Lung microvascular endothelial cell (primary cell): ENCODE measurements at places on chromosomes 16 and 17. TPM values are rescaled to one million over a fixed set of nuclear protein-coding genes. Genes with fewer than 3 reads are reported as not detected.

DNA sequence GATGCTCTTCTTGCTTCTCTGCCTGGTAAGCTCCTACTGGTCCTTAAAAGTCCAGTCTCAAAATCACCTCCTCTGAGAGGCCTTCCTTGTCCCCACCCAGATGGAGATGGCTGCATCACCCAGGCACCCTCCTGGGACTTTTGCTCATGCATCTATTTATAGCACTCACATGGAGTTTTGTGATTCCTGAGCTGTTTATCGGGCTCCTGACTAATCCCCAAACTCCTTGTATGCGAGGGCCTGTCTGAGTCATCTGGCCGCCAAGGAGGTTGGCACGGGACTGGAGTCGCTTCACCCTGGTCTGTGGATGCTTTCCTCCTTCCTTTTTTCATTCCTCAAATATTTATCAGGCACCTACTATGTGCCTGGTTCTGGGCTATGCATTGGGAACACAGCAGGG is 2.3 kb upstream of the MAP2K3 start:
- DNase-seq: peak; percentile 83

- no peak for DNase-seq
These were observed 10.6 kb upstream of the PKMYT1 start for GRCh38 chr16:2990891-2991290.

DNA sequence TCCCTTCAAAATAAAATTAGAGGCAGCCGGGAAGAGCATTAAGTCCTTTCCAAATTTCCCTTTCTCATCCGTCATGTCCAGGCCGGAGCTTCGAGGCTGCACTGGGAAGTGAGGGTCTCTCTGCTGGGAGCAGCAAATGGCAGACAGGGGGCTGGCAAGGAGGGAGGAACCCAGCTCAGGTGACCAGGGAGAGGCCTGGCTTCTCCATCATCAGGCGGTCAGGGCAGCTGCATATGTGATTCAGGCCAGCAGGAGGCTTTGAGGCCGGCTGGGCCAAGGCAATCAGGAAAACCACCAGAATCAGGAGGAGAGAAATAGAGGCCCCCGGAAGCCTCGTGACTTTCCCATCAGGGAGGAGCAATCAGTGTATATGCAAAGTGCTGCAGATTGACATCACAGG is 85.0 kb upstream of the RPL38 start:
- no peak for DNase-seq

GRCh38 chr17:5126719-5127488 is 11.1 kb downstream of the USP6 start:
- no peak for DNase-seq

DNA sequence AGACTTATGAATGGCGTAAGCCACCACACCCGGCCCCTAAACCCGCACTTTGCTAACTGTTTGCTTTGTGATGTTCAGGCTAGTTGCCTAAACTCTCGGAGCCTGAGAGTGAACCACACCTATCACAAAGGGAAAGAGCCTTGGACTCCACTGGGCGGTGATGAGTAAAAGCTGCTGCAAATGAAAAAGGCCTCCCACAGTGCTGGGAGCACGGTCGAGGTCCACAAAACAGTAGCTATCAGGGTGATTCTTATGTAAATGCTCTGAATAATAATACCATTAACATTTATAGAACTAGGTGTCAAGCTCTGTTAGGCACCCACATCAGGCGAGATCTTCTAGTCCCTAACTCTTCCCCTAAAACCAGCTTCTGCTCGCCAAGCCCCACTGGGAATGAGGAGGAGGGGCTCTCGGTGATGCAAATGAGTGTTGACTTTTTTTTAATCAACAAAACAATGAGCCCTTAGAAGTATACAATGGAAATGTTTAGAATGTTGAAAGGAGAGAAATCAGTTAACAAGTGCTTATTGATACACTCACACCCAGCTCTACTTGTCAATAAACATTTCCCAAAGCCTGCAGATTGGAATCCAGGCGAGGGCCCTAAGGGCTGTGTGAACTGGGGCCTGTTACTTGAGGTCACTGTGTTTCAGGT is 19.8 kb downstream of the FBRS start:
- DNase-seq: no peak

- no peak for DNase-seq
These were observed 87.5 kb upstream of the WSB1 start for GRCh38 chr17:27206447-27206846.

GRCh38 chr16:12586701-12587100 is 217.0 kb downstream of the CPPED1 start:
- no peak for DNase-seq

DNA sequence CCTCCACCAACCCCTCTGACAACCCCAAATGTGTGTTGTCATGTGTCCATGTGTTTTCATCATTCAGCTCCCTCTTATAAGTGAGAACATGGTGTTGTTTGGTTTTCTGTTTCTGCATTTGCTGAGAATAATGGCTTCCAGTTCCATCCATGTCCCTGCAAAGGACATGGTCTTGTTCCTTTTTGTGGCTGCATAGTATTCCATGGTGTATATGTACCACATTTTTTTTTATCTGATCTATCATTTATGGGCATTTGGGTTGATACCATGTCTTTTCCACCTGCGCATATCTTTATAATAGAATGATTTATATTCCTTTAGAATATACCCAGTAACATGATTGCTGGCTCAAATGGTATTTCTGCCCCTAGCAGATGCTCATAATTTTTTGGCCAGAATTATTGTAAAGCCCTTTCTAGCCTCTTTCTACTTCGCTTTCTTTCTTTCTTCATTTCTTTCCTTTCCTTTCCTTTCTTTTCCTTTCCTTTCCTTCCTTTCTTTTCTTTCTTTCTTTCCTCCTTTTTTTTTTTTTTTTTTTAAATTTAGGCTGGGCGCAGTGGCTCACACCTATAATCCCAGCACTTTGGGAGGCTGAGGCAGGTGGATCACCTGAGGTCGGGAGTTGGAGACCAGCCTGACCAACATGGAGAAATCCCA is 12.7 kb downstream of the REXO5 start:
- DNase-seq: no peak

DNA sequence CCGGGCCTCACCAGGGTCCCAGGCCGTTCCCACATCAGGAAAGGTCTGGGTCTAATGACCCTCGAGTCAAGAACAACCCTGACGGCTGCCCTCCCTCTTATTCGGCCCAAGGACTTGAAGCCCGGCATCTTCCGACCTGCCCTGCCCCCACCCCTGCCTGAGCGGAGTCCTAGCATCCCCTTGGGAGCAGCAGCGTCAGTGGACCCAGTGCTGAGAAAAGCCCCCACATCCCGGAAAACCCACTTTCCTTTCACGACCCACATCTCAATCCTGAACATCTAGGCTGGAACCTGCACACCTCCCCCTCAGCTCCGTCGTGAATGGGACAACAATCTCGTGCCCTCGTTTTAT is 769 bp downstream of the TMEM88 start:
- DNase-seq: no peak

DNA sequence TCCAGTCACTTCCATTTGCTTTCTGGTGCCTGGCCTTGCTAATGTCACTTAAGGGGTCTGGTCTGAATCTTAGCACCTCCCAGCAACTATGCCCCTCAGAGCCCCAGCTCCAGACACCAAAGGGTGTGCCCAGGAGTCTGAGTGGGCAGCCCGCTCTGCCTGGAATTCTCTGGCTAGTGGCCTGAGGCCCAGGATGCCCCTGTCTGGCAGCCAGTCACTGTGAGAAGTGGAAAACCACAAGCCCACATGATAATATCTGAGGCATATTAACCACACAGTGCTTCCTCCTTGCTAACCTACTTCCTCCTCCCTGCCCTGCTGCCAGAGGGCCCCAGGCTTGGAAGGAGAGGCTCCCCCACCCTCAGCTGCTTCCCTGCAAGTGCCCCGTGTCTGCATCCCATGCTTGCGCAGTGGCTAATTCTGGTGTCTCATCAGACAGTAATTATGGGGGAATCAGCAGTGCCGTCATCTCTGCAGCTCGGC is 14.0 kb downstream of the SRCIN1 start:
- DNase-seq: peak; percentile 19

- DNase-seq: peak; percentile 90
These were observed at the start of gene MLX for GRCh38 chr17:42566883-42567573. MLX (plus strand) TSS chr17:42567100; CDS start chr17:42567125, 25 bp downstream.

- no peak for DNase-seq
These were observed 24.5 kb downstream of the ABCC3 start for GRCh38 chr17:50659179-50659578.

GRCh38 chr17:72609501-72609900 is 483.0 kb downstream of the SLC39A11 start:
- DNase-seq: no peak

- DNase-seq: peak; percentile 56
These were observed at the start of gene ABCA8 for GRCh38 chr17:68955181-68955841. ABCA8 (minus strand) TSS chr17:68955392; CDS start chr17:68942034, 13,358 bp downstream.

The OMG gene
- total RNA-seq: 5.4 and 6.7 TPM in 2 replicates

The CCL8 gene
- not detected in 2 replicates for total RNA-seq

The CDH16 gene
- not detected in 2 replicates for total RNA-seq

The FHOD1 gene
- total RNA-seq: 12.0 and 23.4 TPM in 2 replicates

The AURKB gene
- 4.4 and 16.6 TPM in 2 replicates for total RNA-seq

The TIMM22 gene
- 13.3 and 15.1 TPM in 2 replicates for total RNA-seq

The TMEM204 gene
- total RNA-seq: 89.6 and 101 TPM in 2 replicates

The CCL23 gene
- 0.65 and 0.99 TPM in 2 replicates for total RNA-seq
